Foreskin fibroblast (primary cell): ENCODE measurements at places on chromosomes 13 and 19.
A peak's percentile ranks its signal among the peaks of the same experiment; 100 is the strongest.

DNA sequence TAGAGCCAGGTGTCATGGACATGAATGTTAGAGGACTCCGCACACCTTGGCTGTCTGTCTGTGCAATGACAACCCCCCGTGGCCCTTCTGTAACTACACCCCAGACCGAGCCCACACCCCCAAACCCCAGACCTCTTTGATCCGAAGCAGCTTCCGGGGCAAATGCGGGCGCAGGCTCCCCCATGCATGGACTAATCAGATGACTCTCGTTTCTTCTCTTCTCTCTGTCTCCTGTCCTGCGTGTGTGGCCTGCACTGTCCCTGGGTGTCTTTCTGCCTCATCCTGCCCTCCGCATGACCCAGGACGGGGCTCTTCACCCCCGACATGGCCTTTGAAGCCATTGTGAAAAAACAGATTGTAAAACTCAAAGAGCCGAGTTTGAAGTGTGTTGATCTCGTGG, 38.9 kb downstream of the TMED1 start:
- DNase-seq, result no peak

DNA sequence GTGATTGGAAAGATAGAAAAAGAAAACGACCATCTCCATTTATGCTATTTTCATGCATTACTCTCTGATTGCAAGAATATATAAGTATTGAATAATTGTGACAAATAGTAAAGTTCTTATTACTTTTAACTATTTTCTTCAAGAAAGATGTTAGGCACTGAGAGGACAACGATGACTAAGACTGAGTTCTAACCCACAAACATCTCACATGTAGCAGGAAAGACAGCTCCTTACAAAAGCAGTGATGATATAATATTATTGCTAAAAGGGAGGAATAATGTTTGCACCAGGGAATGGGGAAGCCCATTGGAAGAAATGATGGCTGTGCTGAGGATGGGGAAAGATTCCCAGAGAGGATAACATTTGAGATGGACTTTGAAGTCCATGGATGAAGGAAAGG, 22.6 kb downstream of the RXFP2 start:
- DNase-seq, result peak; percentile 72

GRCh38 chr19:45069056-45069455, 7.2 kb downstream of the ZNF296 start:
- peak; percentile 62 for DNase-seq

GRCh38 chr19:46142294-46142693, 5.7 kb upstream of the IGFL2 start:
- DNase-seq, result no peak

DNA sequence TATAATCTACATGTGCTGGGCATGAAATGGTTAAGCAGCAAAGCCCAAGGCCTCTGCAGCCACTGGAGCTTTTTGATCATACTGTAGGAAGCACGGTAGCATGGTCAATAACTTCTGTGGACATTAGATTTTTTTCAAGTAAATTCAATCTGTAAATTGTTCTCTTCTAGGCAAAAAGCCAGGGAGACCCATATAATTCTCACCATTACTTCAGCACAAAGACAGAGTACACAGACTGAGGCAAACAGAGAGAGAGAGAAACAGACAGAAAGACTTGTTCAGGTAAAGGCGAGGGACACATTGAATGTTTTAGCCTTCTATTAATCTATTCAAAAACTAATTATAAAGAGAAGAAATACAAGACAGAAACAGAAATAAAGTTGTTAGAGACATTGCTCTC, 349.4 kb downstream of the RFC3 start:
- DNase-seq, result no peak

DNA sequence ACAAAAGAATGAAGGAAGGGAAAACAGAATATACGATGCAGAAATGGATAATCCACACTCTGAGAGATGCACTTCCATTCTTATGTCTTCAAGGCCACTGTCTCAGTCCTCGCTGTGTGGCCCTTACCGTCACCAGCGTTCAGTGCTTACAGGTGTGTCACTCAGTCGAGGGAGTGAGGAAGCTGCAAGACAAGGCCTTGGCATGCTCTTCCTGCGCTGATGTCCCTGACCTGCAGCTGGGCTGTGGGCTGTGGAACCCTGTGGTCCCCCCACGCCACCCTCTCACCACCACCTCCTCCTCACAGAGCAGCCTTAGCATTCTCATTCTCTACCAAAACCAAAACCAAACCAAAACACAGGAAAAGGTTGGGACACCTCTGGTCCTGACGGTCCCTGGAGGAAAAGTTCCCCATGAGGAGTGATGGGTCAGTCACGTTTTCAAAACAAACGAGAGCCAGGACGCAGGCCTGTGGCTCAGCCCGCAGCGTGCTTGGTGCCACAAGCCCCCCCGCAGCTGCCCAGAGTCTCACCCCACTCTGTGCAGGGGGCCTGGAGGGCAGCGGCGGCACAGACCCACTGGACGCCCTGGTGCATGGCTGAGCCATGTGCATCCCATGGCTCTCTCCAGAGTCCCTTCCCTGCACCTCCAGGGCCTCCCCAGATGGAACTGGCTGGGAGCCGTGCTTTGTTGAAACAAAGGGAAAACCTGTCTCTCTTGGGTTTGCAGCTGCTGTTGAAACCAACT, 48.2 kb upstream of the GPR183 start:
- DNase-seq, result no peak

DNA sequence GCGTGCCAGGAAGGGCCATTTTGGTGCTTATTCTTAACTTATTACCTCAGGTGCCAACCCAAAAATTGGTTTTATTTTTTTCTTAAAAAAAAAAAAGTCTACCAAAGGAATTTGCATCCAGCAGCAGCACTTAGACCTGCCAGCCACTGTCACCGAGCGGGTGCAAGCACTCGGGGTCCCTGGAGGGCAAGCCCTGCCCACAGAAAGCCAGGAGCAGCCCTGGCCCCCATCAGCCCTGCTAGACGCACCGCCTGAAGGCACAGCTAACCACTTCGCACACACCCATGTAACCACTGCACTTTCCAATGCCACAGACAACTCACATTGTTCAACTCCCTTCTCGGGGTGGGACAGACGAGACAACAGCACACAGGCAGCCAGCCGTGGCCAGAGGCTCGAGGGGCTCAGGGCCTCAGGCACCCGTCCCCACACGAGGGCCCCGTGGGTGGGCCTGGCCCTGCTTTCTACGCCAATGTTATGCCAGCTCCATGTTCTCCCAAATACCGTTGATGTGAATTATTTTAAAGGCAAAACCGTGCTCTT, 49.3 kb downstream of the RAB20 start:
- no peak for DNase-seq

DNA sequence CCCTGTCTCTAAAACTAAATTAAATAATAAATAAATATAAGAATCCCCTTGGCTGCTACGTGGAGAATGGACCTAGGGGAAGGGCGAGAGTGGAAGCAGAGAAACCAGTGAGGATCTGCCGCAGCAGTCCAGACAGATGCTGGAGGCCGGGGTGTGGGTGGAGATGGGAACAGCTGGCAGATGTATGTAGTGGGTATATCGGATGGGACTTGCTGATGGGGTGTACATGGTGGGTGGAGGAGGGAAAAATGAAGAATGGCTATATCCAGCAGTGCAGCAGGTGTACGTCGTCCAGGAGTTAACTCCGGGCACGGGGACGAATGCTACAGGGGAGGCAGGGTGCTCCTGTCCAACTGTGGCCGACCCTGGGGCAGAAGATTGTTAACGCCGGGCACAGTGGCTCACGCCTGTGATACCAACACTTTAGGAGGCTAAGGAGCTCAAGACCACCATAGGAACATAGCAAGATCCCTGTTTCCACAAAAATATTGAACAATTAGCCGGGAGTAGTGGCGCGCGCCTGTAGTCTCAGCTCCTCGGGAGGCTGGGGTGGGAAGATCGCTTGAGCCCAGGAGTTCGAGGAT, 654 bp downstream of the CEP89 start:
- no peak for DNase-seq

- no peak for DNase-seq
Measured at GRCh38 chr13:46195016-46195415, 13.0 kb upstream of the LCP1 start.

- DNase-seq, result peak; percentile 33
Measured at GRCh38 chr13:64457976-64458375, 2772.2 kb downstream of the PCDH9 start.

GRCh38 chr13:83877651-83878355, 4.5 kb downstream of the SLITRK1 start:
- no peak for DNase-seq

GRCh38 chr13:106455777-106456176, 79.7 kb downstream of the EFNB2 start:
- DNase-seq, result peak; percentile 51

DNA sequence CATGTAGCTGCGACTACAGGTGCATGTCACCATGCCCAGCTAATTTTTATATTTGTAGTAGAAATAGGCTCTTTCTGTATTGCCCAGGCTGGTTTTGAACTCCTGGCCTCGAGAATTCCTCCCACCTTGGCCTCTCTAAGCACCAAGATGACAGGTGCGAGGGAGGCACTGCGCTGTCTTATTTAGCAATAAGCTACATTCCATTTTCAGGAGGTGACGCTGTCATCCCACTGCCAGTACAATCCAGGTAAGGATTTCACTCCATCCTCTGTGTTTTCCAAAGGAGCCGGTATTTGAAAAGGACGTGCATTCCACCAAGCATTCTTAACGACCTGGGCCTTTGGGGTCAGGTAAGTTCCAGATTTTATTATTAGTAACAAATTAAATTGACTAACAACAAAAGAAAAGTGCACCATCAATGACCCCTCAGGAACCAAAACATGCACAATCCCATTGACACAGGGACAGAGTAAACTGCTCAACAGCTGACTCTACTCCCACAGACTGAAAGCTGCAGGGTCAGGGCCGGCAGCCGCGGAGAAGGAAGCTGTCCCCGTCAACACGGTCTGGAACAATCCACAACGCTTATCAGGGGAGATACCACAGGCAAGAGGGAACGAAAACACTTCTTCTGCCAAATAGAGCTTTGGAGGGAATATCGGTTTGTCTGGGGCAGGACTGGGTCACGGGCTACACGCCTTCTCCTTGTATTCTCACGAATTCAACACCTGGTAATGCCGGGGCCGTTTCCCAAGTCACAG, 82.8 kb downstream of the INSR start:
- no peak for DNase-seq

DNA sequence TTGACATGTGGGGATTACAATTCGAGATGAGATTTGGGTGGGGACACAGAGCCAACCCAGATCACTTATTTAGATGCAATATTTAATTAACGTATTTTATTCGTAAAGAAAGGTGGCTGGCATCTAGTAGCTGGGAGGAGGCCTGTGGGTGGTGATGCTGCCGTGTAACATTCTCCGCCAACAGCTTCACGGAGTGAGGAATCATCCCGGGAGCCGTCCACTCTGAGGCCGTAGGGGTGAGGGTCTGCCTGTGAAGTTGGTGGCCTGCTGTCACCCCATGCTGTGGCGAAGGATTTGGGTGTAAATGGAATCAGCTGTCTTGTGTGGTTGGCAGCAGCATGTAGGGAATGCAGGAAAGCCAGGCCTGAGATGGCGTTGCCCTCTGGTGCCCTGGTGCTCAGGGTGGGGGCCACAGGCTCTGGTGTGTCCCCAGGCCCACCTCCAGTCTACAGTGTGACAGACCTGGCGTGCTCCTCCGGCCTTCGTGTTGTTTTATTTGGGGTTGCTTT, 3.3 kb upstream of the TEX29 start:
- no peak for DNase-seq

- DNase-seq, result no peak
Measured at GRCh38 chr13:39463611-39464010, 139.4 kb downstream of the LHFPL6 start.

- peak; percentile 66 for DNase-seq
Measured at GRCh38 chr19:41456342-41456918, 13.5 kb downstream of the ERICH4 start.

GRCh38 chr19:28257396-28257795, 955.6 kb downstream of the UQCRFS1 start:
- no peak for DNase-seq

DNA sequence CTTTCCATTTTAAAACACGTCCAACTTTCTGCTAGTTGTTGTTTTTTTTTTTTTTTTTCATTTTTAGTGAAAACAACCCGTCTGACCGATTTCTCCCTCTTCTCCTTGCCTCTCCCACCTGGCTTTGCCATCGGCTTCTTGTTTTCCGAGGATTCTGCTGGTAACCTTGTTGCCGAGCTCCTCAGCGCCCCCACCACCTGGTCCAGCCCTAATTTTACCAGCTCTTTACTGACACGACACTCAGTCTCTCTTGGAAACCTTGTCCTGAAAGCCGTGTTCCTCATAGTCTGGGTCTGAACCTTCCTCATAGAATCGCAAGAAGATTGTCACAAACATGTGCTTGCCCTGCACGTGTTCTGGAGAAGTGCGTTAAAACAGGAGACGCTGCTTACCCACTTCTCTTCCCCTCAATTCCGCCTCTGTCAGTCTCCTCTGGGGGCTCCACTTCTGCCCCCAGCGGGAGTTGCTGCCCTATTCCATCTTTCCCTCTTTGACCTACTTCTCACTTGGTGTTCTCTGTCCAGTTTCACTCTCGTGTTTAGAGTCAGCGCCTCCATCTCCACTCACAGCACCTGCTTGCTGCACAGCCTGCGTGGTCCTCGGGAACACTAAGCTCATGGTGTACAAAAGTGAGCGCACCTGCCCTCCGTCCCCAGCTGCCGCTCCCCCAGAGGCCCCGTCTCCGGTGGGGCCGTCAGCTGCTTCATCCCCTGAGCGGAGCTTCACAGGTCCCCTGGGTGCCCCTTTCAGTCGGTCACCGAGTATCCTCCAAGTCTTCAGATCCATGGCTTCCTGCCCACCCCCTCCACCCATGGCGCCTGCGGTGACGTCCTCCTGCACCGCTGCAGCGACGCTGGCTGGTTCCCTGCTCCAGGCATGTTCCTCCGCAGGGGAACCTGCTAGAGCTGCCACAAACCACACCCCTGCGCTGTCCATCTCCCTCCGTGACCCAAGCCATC, 65.1 kb downstream of the TM9SF2 start:
- DNase-seq, result no peak

DNA sequence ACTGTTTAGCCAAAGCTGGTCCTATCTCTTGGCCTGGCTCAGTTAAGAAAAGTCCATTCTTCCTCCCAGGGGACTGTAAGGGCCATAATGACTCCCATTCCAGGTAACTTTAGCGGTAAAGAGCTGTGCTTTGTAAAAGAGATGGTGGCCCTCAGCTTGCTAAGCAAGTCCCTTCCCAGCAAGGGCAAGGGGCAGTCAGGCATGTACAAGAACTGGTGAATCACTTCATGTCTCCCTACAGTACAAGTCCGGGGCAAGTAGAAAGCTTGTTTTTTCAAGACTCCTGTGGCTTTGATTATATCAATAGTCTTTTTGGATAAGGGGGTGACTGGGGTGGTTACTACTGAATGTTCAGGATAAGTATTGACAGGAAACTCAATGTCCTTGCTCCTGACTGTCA, 88.9 kb downstream of the SLC25A15 start:
- no peak for DNase-seq

- no peak for DNase-seq
Measured at GRCh38 chr13:109500146-109500773, 286.1 kb downstream of the IRS2 start.

DNA sequence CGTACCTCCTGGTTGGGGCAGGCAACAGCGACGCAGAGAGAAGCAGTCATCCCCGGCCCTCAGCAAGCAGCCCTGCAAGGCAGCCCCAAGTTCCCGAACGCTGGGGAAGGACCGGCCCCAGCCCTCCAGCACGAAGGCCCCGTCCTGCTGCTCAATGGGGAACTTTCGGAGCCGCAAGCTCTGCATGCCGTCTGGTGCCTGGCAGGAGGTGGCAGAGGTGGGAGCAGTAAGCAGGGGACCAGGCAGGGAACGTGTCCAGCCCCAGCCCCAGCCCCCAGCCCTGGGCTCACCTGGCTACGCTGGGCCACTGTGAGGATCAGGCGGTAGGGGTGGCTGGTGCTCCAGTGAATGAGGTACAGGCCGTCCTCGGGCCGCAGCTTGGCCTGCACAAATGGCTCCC, 18.1 kb downstream of the TYK2 start:
- DNase-seq, result no peak
